ENCODE measurements at places on chromosomes 7 and 10.

DNA sequence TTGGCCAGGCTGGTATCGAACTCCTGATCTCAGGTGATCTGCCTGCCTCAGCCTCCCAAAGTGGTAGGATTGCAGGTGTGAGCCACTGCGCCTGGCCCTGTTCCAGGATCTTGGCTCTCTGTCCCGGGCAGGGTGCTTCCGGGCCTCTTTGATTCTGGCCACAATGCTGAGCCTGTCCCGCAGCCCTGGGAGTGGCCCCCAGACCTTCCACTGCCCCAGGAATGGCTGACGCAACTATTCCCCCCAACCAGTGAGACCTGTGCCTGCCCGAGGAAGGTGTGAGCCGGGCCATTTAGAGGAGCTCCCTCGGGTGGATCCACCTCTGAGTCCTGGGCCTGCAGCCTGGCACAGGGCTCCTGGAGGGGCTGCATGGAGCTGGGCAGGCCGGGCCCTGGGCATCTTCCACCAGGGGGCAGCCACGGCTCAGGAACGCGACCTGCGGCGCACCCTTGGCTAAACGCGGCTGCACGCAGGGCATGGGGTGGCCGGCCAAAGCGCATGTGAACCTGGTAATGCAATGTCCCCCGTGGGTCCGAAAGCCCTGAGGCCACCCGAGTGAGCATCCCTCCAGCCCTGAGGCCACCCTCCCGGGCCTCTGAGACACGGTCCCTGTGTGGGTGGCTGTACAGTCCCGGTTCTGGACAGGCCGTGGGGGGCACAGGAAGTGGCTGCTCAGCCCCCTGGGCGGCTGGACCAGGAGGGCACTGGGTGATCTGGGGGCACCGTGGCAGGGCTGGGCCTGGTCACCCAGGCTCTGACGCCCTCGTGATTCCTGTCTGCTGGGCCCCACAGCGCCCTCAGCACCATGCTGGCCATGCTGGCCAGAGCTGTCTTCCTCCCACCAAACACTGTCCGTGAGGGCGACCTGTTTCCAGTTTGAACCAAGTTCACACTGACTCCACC is 24.8 kb downstream of the GRIFIN start:
- peak; percentile 84 for DNase-seq

GRCh38 chr7:22482503-22482902 is 17.5 kb downstream of the STEAP1B start:
- DNase-seq = no peak

DNA sequence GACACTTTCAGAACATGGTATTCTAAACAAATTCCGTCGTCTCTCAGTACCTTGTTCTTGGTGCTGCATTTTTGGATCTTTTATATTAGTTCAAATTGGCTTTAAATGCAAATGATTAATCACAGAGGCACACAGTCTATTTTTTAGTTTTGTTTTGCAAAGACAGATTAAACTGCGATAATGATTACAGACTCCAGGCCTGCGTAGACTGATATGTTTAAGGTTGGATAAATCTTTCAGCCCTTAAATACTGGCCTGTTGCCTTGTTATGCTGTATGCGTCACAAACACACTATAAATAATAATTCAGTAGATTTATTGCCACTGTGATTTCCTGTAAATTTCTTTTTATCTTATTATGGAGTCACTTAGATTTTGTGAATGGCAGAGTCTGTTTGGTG is 19.3 kb downstream of the CACNB2 start:
- no peak for DNase-seq

DNA sequence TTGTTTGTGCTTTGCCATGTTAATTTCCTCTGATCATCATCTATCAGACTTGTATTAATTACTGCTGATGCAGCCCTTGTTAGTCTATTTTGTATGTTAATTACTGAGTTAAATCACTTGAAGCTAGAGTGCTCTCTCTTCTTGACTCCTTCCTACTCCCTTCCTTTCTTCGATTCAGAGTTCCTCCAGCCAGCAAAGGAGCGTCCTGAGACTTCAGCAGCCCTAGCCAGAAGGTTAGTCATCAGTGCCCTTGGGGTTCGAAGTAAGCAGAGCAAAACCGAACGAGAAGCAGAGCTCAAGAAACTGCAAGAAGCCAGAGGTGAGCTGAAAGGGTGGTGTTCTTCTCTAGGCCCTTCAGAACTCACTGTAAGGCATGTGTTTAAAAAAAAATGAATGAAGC is 32.1 kb downstream of the LOXL4 start:
- no peak for DNase-seq

DNA sequence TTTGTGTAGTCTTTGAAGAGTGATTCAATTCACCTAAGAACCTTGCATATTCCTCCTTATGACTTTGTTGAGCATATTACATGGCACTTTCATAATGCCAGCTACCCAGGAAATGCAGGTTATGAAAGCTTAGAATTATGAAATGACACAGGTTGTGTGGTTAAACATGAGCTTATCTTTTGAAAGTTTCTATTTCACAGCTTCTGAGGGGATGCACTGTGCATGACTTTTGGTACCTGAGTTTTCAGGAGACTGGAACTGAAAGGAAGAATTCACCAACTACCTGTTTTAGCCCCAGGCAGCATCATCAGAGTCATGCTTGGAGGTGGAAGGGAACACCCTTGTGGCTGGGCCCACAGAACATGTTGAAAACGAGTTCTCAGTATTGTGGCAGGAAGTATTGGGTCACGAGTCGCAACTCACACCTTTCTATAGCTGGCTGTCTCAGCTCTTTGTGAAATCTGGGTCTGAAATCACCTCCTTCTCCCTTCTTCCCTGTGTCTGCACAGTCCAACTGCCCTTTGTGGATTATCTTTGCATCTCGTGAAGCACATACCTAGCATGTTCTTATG is 228.2 kb downstream of the PTEN start:
- no peak for DNase-seq

GRCh38 chr10:18400201-18400905 is 251.0 kb downstream of the NSUN6 start:
- no peak for DNase-seq

- no peak for DNase-seq
Measured at GRCh38 chr10:131431533-131431932, 120.0 kb upstream of the TCERG1L start.

GRCh38 chr7:79786187-79786586 is 332.7 kb upstream of the MAGI2 start:
- DNase-seq = no peak

DNA sequence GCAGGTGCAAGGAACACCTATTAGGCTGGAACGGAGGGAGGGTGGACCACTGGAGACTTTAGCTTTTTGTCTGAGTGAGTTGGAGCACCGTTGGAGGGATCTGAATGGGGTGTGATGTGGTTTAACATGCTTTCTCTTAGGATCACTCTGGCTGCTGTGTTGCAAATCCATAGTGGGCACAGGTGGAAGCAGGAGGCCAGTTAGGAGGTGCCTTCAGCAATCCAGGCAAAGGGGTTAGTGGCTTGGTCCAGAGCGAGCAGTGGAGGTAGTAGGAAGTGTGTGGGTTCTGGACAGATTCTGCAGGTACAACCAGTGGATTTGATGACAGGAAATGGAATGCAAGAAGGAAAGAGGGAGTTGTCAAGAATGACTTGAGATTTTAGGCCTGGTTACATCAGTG is 95.0 kb downstream of the MMRN2 start:
- no peak for DNase-seq

DNA sequence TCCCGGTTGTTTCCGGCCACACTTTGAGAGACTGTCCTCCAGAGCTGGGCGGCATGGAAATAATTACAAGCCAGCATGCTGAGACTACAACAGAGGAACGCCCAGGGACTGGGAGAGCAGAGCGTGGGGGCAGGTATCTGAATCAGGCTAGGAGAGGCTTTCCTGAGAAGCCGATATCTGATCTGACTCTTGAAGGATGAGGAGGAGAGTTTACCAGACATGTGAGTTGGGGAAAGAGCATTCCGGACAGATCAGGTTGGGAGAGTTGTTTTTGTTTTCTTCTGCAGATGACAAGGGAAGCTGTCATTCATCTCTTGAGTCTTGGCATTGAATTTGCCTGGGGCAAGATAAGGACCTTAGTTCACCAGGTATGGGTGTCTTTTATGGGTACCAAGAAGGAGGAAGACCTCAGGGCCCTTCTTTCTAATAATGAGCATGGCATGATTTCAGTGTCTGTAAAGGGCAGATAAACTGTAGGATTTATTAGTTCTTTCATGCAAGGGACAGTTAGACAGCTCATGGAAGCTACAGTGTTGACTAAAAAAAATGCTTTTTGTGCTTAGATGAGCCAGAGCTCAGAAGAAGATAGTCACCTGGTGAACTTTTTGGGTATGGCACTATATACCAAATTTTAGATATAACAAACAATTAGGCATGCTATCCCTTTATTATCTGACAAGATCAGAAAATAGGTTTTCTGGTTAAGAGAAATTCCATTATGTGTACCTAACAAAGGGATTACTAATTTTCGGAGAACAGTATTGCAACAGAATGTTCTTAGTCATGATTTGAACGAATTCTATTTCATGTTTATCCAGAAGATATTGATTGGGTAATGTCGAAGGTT is 36.2 kb downstream of the WBP1L start:
- DNase-seq = no peak

- no peak for DNase-seq
Measured at GRCh38 chr10:23047201-23048050, 48.0 kb upstream of the MSRB2 start.

DNA sequence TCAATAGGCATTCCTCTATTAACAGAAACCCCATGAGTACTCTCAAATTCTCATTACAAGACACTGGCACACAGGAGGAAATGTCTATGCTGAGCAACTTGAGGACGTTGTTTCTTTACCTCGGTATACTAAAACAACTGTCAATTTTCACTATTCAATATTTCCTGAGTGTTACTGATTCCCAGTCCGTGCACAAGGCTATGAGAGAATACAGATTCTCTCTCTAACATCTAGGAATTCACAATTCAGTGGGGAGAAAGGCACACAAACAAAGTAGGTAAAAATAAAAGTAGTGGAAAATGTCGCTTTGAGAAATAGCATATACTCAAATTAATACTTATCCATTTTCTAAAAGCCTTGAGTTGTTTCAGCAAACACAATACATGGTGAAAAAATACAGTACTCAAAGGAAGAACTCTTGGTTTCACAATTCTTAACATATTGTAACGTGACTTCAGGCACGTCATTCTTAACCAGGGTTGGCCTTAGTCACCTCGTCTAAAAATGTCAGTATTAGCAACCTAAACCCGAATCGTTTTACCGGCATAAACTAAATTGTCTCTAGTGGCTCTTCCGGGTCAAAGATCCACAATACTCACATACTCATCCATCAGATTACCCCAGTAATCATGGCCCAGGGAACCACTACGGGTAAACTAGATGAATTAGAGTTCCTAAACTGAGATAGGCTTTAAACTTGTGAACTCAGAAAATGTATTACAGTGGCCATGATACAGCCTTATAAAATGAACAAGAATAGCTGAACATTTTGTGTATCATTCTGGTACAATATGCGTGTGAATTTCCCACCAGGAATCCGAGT is 1.5 kb downstream of the IPMK start:
- peak; percentile 84 for DNase-seq

GRCh38 chr7:115417662-115418061 is 495.8 kb downstream of the MDFIC start:
- DNase-seq = no peak

DNA sequence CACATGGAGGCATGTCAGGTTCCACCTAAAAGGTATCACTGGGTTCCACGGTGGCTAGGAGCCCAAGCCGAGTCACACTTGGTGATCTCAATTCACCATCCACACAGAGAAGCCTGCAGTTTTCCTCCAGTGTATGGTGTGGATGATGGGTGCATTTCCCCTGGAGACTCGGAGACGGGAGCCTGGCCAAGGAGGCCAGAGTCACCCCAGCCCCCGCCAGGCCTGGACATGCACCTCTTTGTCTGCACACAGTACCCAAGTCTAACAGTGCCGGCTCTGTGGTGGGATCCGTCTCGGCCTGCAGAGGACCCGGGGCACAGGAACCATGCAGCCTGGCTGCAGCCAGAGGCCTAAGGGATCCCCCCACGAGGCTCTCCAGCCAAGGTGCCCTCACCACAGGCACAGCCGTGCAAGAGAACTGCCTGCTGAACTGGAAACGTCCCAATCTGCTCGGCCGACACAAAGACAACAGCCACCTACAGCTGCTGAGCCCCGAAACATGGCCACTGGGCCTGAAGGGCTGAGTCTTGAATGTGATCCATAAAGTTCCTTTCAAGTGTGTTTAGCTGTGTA is 75.2 kb downstream of the DIP2C start:
- no peak for DNase-seq

- no peak for DNase-seq
Measured at GRCh38 chr7:47266799-47267198, 315.1 kb downstream of the TNS3 start.

DNA sequence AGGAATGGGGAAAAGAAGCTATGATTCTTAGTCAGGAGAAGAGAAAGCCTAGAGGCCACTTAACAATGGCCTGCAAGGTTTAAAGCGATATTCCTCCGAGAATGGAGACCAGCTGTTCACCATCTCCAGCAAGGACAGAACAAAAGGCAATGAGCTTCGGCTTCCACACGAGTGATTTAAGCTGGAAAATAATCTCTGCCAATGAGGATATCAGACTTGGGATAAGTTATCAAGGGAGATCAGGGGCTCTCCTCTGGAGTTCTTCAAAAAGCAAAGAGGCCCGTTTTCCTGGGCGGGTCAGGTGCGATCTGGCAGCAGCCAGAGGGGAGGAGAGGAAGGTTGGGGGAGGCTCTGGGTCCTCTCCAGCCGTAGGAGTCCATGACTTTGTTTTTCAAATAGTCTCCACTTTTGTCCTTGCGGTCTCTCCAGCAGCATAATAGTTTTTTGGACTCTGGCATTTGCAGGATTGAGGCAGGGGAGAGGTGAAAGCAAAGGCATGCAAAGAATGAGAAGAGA is 211.3 kb downstream of the SKIDA1 start:
- no peak for DNase-seq

DNA sequence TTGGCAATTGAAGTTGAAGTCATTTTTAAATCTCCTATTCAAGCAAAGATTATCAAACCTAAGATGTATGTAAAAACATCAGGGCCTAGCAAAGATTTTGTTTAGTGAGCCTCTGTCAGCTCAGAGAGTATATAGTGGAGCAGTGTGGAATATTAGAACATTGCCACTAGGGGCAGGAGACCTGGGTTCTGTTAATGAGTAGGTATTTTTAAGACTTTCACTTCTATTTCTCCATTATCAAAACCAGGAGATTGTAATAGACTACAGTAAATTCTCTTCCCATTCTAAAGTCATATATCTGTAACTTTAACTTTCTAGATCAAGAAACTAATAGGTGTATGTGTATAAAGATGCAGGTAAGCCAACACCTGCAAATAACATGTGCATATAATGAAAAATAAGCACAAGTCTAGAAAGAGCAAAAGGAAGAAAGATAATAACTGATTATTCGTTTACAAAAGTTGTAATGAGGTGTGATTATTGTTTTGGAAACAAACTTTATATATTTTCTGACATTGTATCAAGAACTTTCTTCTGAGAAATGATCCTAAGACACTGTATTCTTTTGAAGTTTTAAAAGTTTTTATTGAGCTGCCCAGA is 64.4 kb downstream of the KCND2 start:
- peak; percentile 68 for DNase-seq

All from NAMALWA (cell line).